Activated CD8-positive, alpha-beta T cell treated with anti-CD3 and anti-CD28 coated beads, Interleukin-2, amount 10 ng/mL, durations not matched to agents 7 days and 5 days (primary cell): ENCODE measurements at places on chromosomes 13 and 19.

DNA sequence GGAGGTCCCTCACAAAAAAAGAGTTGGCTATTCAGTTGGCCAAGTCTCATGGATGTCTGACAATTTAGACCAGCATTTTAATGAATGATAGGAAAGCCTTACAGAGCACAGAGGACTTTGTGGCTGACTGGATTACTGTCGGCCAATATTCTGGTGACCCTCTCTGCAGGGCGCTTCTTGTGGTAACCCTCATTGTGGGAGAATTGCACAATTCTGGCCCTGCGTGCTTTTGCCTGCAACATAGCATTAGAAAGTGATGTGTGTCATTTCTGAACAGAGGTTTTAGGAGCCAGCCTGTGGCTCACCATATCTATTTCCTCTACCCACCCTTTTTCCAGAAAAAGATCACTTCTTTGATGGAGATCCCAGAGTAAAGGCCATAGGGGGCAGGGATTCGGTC lies 71.4 kb downstream of the EFNB2 start:
- no peak for DNase-seq

DNA sequence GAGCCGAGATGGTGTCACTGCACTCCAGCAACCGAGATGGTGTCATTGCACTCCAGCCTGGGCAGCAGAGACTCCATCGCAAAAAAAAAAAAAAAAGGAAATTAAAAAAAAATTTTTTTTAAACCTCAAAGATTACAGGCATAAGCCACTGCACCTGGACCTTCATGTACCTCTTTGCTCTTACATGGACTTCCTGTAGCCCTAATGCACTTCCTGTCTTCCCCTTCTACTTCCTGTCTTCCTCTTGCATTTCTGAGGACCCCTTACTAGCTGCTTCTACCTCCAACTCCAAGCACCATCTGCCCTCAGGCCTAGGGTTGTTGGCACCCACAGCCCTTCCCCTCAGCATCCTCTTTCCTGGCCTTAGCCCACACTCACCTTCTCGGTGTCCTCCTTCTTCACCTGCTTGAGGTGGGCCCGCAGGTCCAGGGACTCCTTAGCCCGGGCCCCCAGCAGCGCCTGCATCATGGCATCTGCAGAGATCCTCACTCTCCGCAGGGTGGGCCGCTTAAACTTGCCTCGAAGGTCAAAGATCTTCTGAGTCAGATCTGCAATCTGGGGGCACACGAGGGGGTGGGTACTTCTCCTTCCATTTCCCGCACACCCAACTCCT lies 3.8 kb downstream of the TNNI3 start:
- DNase-seq, result no peak

- DNase-seq, result no peak
Measured at GRCh38 chr13:97212601-97213040, 9.5 kb upstream of the MBNL2 start.

DNA sequence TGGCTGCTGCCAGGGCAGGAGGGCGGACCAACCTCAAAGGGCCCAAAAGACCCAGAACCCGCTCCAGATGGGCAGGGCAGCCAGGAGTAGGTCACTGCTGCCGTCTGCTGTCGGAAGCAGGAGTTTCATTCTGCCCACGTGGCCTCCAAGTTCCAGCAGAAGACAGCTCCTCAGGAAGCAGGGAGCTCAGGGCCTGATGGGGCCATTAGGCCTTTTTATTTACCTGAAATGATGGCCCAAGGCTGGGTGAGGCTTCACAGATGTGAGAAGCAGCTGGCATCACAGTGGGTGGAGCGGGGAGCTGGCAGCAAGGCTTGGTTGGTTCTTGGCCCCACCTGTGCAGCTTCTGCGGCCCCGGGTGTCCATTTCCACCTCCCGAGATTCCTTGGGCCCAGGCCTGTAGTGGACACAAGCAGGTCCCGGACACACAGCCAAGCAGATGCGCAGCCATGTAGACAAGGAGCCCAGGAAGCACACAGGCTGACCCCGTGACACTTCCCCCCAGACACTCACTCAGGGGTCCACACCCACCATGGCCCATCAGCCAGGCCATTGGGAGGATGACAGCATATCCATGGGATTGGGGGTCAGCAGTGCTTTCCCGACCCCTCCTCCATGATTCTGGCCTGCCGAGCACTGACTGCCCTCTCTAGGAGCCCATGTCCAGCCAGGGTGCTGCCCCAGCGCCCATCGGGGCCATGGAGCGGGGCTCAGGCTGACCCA lies 26.4 kb downstream of the C13orf46 start:
- DNase-seq, result no peak

DNA sequence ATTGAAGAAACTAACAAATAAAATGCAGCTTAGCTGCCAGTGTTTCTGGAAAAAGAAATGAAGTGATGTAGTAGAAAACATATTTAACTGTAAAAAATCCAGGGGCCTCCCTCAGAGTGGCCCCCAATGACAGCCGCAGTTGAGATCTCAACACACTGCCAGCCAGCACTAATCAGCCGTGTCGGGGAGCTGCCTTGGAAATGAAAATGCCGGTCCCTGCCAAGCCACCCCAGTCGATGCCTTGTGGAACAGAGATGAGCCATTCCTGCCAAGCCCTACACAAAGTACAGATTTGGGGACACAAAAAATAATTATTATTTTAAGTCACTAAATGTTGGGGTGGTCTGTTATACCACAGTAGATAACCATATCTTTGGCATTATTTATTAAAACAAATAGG lies 1342.4 kb downstream of the EFNB2 start:
- DNase-seq, result no peak

DNA sequence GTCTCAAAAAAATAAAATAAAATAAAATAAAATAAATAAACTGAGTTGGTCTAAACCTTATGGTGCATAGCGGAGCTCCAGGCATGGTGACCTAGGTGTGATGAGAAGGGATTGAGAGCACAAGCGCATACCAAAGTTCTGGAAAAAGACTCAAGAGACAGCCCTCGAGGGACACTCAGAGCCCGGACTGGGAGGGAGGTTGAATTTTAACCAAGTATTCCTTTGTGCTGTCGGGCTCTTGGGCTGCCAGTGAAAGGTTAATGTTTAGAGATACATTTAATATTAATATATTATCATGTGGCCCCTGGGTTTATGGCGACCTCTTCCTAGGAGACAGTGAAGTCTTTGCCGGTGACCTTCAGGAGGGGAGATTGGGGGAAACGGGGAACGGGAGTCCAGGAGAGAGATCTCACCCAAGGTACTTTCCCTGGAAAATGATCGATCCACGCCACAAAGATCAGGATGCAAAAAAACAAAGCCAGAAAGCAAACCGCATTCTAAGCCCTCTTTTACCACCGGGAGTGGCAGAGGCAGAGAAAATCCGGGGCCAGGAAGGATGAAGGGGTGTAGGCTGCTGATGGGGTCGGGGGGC lies 1.6 kb downstream of the FUT6 start:
- DNase-seq, result no peak

DNA sequence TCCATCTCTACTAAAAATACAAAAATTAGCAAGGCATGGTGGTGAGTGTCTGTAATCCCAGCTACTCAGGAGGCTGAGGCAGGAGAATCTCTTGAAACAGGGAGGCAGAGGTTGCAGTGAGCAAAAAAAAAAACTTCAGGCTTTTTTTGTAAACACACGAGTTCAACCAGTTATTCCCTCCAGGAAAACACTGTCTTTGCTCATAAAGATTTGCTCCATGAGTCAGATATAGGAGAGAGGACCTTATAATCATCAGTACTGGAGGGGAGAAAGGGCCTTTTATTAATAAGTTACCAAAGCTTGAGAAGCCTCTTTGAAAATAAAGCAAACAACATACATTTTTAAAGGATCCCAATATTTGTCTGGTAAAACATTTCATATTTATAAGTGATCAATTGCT lies 110.7 kb downstream of the EFNB2 start:
- no peak for DNase-seq

DNA sequence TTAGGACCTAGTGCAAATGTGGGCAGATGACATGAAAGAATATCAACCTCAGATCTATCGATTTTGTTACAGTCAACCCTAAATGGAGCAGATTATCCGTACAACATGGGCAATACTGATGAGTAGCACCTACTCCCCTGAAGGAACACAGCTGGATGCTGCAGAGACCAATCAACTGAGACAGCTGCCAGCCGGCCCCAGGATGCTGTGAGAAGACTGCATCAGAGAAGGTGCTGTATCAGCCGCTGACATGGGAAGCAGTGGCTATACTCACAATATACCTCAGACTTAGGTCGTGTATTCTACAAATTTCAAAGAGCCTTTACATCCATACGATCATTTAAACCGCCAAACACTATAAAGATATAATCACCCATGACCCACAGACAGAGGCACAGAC lies 95.9 kb upstream of the FNDC3A start:
- DNase-seq, result no peak

GRCh38 chr19:8449830-8450229 lies 5.1 kb downstream of the HNRNPM start:
- no peak for DNase-seq

GRCh38 chr13:65913173-65913572 lies 1317.0 kb downstream of the PCDH9 start:
- DNase-seq, result no peak
